ENCODE measurements at places on chromosomes 16 and 17. TPM values are rescaled to one million over a fixed set of nuclear protein-coding genes. Genes with fewer than 3 reads are reported as not detected.

GRCh38 chr17:55053855-55054254 is 85.3 kb downstream of the STXBP4 start:
- no peak overlapping the region for H3K4me3 ChIP-seq
- no peak overlapping the region for H3K27ac ChIP-seq
- H3K36me3 ChIP-seq, result no peaks in the 10 kb centered on the region
- no peaks in the 10 kb centered on the region for H3K4me1 ChIP-seq
- no peak for DNase-seq

DNA sequence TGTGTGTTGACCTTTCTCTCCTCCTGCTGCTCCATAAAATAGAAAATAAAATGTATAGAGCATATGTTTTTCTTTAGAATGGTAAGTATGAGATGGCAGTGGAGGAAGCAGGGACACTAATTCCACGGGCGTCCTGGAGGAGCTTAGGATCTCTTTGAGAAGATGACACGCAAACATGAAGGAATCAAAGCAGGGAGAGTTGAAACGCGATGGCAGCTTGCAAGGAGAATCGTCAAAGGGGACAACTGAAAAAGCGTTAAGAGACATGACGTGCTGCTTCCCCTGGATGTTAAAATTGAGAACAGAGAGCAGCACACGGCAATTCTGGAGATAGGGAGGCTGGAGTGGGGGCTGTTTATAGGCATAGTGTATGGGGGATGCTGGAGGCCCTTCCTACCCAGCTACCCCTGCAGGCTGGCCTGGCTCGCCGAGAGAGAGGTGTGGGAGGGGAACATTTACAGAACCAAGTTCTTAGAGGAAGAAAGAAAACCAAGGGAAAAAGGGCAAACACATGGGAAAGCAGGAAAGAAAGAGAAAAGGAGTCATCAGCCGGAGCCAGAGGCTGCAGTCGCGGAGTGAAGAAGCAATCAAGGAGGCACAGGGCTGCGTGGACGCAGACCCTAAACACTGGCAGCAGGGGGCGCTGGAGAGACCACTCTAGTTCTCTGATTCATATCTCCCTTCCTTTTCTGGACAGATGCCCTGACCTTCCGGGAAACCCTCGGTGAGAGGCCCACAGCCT is 55.8 kb downstream of the MYH13 start:
- no peak overlapping the region for H3K27ac ChIP-seq
- no peaks in the 10 kb centered on the region for H3K36me3 ChIP-seq
- no peak overlapping the region for H3K4me3 ChIP-seq
- H3K27me3 ChIP-seq, result peaks cover 2% of the 10 kb centered on the region

DNA sequence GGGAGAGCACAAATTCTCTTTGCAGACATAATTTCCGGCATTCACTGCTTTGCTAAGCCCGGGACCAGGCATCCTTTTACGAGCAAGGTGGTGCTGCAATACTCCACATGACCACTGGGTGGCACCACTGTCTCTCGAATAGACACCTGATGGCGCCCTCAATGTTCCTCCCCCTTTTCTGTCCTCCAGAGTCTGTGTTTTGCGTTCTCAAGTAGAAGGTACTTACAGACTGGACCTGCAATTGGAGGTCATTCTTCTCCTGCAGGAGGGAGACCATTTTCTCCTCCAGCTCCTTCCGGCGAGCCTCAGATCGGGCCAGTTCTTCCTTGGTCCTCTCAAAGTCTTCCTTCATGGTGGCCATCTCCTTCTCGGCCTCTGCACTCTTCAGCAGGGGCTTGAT is 45.2 kb downstream of the MYH13 start:
- no peaks in the 10 kb centered on the region for H3K36me3 ChIP-seq
- no peaks in the 10 kb centered on the region for H3K4me1 ChIP-seq
- H3K4me3 ChIP-seq, result no peak overlapping the region
- no peaks in the 10 kb centered on the region for H3K27me3 ChIP-seq
- peak; percentile 35 for DNase-seq

- peak within 1 kb of the TSS; percentile 95 for H3K27ac ChIP-seq
- H3K36me3 ChIP-seq, result no peaks in the 10 kb centered on the region
Observed at GRCh38 chr17:68290955-68291835, at the start of the genes ARSG and SLC16A6. Gene ARSG, plus strand, starts transcription at chr17:68291495. Its CDS starts 15,999 bp downstream, at chr17:68307494. Gene SLC16A6, minus strand, starts transcription at chr17:68291127. Its CDS starts 12,807 bp downstream, at chr17:68278320.

DNA sequence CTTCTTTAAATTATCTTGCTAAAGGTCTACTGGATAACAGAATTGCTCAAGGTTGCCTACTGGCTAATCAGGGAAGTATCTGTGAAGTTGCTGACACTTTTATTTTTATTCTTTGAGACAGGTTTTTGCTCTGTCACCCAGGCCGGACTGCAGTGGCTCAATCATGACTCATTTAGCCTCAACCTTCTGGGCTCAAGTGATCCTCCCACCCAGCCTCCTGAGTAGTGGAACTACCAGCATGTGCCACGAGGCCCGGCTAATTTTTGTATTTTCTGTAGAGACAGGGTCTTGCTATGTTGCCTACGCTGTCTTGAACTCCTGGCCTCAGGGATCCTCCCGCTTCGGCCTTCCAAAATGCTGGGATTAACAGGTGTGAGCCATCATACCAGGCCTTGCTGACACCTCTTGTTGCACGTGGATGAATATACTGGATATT is 43.1 kb downstream of the GLG1 start:
- H3K4me3 ChIP-seq, result no peak overlapping the region
- no peak overlapping the region for H3K27ac ChIP-seq
- peaks cover 4% of the 10 kb centered on the region for H3K4me1 ChIP-seq
- H3K36me3 ChIP-seq, result 0 out of 2 replicates have a peak, but pooled peaks cover 3% of the 10 kb centered on the region

DNA sequence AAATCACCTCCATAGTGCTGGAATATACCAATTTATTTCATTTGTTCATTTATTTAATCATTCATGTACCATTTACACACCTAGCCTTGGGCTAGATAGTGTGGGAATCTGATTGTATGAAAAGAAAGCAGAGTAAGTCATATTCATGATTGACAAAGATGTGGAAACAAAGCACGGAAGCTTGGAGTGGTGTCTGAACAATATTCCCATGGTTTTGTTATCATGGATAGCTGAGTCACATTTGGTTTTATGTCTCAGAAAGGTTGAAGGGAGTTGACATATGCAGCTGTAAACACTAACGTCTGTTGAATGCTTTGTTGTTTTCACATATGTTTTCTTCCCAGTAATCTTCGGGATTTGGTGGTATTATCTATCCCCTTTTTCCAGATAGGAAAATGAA is 76.6 kb downstream of the MAP2K4 start:
- H3K36me3 ChIP-seq, result peaks cover 4% of the 10 kb centered on the region
- no peaks in the 10 kb centered on the region for H3K27me3 ChIP-seq
- no peak overlapping the region for H3K4me3 ChIP-seq
- no peak overlapping the region for H3K27ac ChIP-seq
- no peak for DNase-seq
- H3K4me1 ChIP-seq, result peaks cover 5% of the 10 kb centered on the region

DNA sequence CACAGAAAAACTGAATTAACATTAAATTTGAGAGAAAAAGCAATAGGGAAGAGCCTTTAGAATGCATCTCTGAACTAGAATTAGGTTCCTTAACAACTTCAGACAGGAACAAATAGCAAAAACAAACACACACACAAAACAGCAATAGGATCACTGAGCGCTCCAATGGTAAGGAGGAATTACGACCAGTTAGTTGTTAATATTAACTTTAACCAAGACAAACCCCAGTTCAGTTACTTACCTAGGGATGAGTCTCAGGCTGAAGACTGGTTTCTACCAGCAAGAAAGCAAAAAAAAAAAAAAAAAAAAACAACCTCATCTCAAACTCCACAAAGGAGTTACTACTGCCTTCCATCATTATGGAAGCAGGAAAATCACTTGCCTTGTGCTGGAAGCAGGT is 14.6 kb downstream of the DHRS7B start:
- no peak for DNase-seq
- H3K4me1 ChIP-seq, result peaks cover 35% of the 10 kb centered on the region
- no peaks in the 10 kb centered on the region for H3K36me3 ChIP-seq
- H3K27me3 ChIP-seq, result no peaks in the 10 kb centered on the region

- peak overlapping the region; percentile 98 for H3K27ac ChIP-seq
- no peaks in the 10 kb centered on the region for H3K27me3 ChIP-seq
- no peak for DNase-seq
- peaks cover 28% of the 10 kb centered on the region for H3K36me3 ChIP-seq
- H3K4me1 ChIP-seq, result peaks cover 22% of the 10 kb centered on the region
- peak overlapping the region; percentile 89 for H3K4me3 ChIP-seq
Observed at GRCh38 chr16:30660424-30661261, 2.4 kb downstream of the FBRS start.

- H3K27me3 ChIP-seq, result no peaks in the 10 kb centered on the region
- no peak overlapping the region for H3K4me3 ChIP-seq
- H3K27ac ChIP-seq, result no peak overlapping the region
- DNase-seq, result no peak
- H3K36me3 ChIP-seq, result no peaks in the 10 kb centered on the region
- H3K4me1 ChIP-seq, result no peaks in the 10 kb centered on the region
Observed at GRCh38 chr17:51402899-51403298, 142.6 kb downstream of the UTP18 start.

- no peaks in the 10 kb centered on the region for H3K4me1 ChIP-seq
- H3K36me3 ChIP-seq, result peaks cover 3% of the 10 kb centered on the region
- H3K27ac ChIP-seq, result no peak overlapping the region
Observed at GRCh38 chr17:2440930-2441329, 40.1 kb upstream of the MNT start.

DNA sequence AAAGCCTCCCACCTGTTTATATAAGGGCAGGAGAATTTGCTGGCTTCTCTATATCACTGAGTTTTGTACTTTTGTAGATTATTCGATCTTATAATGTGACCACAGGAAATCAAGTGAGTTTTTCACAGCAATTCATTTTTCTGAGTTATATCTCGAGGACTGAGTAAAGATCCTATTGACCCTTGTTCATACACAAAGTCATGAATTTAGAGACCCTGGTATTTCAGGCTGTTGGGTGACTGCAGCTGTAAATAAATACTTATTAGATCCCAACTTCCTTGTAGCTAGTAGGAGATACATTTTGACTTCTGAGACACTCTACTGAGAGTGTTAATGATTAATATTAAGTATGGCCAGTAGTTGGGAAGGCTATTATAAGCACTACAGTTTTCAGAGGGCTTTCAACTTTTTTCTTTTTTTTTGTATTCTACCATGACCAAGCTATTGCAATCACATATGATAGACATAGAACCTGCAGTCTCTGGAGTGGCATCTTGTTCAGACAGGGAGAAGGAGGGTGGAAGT is 3.2 kb upstream of the KRT20 start:
- no peak overlapping the region for H3K4me3 ChIP-seq
- H3K27ac ChIP-seq, result no peak overlapping the region
- H3K36me3 ChIP-seq, result no peaks in the 10 kb centered on the region
- DNase-seq, result no peak

STH gene
- not detected for polyA plus RNA-seq

EFCAB13 gene
- polyA plus RNA-seq, result 5.7 TPM

CCL11 gene
- polyA plus RNA-seq, result not detected

PITPNM3 gene
- 0.33 TPM for polyA plus RNA-seq

ITGA3 gene
- polyA plus RNA-seq, result 4.0 TPM

PROCA1 gene
- polyA plus RNA-seq, result 0.59 TPM

OR3A3 gene
- not detected for polyA plus RNA-seq
